ENCODE measurements at places on chromosomes 2 and 18. TPM values are rescaled to one million over a fixed set of nuclear protein-coding genes. Genes with fewer than 3 reads are reported as not detected.

The PPP1R1C gene
- 0.86 TPM for total RNA-seq

The CPO gene
- total RNA-seq = not detected

The ZBTB7C gene
- total RNA-seq = 0.23 TPM

The LOXHD1 gene
- not detected for total RNA-seq

The CRACDL gene
- total RNA-seq = 4.2 TPM

The GAREM2 gene
- 8.5 TPM for total RNA-seq

The WDSUB1 gene
- total RNA-seq = 8.3 TPM

The SESTD1 gene
- total RNA-seq = 27.2 TPM

The FAM98A gene
- 66.6 TPM for total RNA-seq

The VAMP5 gene
- 0.25 TPM for total RNA-seq

The GPR148 gene
- not detected for total RNA-seq

The GPR45 gene
- not detected for total RNA-seq

The MAP2 gene
- total RNA-seq = 1.9 TPM

The TBR1 gene
- total RNA-seq = 0.07 TPM

The SERPINB3 gene
- total RNA-seq = 0.16 TPM

The MYO3B gene
- not detected for total RNA-seq

The MYL1 gene
- total RNA-seq = not detected

The THUMPD2 gene
- 14.5 TPM for total RNA-seq

The CCDC74B gene
- total RNA-seq = 4.2 TPM

The ALLC gene
- total RNA-seq = not detected

The ITPRIPL1 gene
- total RNA-seq = not detected

The TEX44 gene
- not detected for total RNA-seq

The HMSD gene
- 0.62 TPM for total RNA-seq
